AML-193 (cell line): ENCODE measurements at places on chromosomes 5 and 9.
A peak's percentile ranks its signal among the peaks of the same experiment; 100 is the strongest.

- peak; percentile 76 for DNase-seq
Measured at GRCh38 chr9:134449180-134449916, 123.1 kb downstream of the RXRA start.

DNA sequence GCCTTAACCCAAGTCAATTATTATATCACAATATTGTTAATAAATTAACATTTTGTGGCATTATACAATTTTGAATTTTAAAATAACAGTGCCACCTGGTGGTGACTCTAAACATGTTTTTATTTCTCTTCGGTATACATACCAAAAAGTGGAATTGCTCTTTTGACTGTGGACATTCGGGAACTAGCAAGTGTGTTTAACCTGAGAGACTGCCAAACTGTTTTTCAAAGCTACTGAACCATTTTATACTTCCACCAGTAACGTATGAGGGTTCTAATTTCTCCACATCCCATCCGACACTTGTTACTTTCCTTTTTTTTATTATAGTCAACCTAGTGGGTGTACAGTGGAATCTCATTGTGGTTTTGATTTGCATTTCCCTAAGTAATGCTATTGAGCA lies 18.3 kb upstream of the HSDL2 start:
- peak; percentile 59 for DNase-seq

- no peak for DNase-seq
Measured at GRCh38 chr5:114477816-114478334, 116.0 kb downstream of the KCNN2 start.

- peak; percentile 11 for DNase-seq
Measured at GRCh38 chr5:10030219-10030831, 219.4 kb downstream of the ATPSCKMT start.

- peak; percentile 28 for DNase-seq
Measured at GRCh38 chr5:95284572-95285408, at the start of gene MCTP1. Gene MCTP1, minus strand, starts transcription at chr5:95285094.

DNA sequence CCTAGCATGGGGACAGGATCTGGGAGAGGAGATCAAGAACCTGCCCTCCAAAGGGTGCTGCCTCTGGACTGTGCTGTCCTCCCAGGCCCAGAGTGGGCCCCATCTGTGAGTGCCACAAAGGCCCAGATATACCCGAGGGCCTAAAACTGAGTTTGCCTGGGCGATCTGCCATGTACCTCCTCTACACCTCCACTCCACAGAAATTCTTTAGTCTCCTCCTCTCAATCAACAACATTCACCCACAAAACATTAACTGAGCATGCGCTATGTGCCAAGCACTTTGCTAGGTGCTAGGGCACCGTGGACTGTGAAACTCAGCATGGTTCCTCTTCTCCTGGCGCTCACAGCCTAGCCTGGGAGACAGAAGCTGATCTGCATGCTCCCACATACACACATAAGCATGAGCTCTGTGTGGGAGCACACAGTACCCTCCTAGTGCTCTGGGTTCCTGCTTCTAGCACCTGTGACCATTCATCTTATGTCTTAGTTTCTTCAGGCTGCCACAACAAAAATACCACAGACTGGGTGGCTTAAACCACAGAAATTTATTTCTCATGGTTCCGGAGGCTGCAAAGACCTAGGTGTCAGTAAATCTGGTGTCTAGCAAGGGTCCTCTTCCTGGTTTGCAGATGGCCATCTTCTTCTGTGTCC lies 82.0 kb upstream of the FSTL4 start:
- DNase-seq = no peak

DNA sequence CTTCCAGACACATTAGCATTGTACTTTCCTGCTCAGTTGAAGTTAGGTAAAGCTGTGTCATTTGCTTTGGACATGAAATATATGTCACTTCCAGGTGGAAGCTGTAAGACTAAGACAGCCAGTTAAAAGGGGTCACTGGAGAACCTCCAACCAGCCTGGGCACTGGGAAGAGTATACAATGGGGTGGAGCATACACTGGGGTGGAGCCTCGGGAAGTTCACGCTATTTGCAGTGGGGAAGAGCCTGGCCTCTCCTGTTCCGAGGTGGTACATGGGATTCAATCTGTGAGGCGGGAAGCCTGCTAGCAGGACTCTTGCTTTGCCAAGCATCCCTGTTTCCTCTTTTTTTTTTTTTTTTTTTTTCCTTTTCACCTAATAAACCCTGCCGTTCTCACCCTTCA lies 145.3 kb downstream of the TTC39B start:
- DNase-seq = no peak
